Endodermal cell (in vitro differentiated cells): ENCODE measurements at places on chromosomes 7 and 10.

DNA sequence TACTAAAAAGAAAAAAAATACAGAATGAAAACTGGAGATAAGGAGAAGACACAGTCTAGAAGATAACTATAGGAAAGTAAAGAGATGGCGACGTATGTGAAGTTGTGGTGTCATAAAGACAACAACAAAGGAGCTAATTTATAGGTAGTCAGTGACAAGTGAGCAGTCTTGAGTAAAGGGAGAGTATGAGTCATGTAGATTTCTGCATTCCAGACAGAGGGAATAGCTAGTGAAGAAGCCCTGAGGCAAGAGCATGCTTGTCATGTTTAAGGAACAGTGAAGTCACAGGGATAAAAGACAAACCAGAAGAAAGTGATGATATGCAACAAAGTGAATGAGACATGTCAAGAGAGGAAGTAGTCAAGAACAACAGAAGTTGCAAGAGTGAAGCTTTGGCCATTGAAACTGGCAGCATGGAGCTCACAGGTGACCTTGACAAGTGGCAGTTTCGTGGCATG lies 2.3 kb upstream of the MIOS start:
- no peak for DNase-seq

DNA sequence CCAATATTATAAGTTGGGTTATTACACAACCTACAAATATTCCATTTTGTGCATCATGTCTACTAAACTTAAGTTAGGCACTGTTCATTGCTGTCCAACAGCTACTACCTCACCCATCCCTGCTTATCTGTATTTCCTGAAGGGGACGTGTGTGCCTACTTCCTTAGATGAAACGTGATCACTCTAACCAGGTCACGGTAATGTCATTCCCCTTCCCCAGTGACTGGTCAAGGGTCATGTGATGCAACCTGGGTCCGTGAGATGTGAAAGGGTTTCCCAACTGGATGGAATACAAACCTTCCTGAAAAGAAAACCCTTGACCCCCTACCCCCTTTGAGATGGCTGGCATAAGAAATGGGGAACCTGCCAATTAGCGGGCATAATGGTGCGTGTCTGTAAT lies 1.6 kb upstream of the NSMCE4A start:
- no peak for DNase-seq

GRCh38 chr10:103653581-103654037 lies 160.1 kb downstream of the NEURL1 start:
- no peak for DNase-seq

DNA sequence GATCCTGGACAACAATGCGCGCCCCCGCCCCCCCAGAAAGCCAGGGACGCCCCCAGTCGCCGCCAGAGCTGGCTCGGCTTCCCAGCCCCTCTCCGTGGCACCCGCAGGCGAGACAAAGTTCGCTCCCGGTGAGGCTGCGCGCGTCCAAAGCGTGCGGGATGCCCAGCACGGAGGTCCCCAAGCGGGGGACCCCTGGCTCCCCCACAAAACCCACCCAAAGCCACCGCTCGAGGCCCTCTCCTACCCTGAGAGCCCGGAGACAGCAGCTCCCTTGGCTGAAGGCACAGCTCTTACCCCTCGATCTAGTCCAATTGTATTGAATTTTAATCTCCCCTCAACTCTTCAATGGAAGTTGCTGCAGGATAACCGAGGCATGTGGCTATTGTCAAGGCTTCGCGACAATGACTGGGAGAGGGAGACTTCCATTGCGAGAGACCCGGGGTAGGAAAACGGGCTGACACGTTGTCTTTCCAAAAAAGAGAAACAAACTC lies 305.3 kb downstream of the PRPF18 start:
- DNase-seq, result no peak

GRCh38 chr7:144439717-144440205 lies 36.3 kb upstream of the NOBOX start:
- DNase-seq, result no peak
